ENCODE measurements at places on chromosomes 3 and 15.
A peak's percentile ranks its signal among the peaks of the same experiment; 100 is the strongest.

DNA sequence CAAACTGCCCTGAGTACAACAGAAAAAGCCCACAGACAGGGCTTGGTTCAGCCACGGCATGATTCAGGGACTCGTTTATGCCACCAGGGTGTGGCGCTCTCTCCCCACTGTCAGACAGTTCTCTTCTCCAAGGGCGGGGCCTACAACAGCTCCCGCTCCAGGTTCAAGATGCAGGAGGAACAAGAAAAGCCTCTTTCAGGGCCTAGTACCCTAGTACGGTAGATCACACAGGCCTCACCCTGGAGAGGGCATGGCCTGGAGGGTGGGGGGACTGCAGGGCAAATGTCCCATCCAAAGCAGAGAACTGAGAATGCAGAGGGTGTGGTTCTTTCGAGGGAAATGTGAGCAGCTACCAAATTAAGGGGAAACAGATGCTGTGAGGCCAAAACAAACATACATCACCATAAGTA is 12.0 kb downstream of the MESD start:
- no peak for DNase-seq

- no peak for DNase-seq
Observed at GRCh38 chr15:95953032-95953431, 377.5 kb upstream of the NR2F2 start.

DNA sequence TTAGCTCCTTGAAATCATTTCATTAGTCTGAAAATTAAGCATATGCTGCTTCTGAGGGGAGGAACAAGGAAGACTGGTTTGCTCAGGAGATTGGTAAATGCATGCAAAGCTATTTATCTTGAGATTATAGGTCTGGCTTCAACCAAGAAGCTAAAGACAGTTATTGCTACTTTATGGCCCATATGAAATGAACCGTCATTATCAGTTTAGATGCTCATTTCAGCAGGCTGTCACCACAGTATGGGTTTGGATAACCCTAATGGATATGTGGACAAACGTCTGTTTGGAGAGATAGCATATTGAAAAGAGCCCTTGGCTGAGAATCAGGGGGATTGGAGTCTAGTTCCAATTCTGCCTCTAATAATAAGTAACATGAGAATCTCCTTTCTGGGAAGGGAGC is 922.6 kb downstream of the TUSC7 start:
- no peak for DNase-seq

GRCh38 chr15:89377024-89377841 is 42.6 kb upstream of the POLG start:
- no peak for DNase-seq

- DNase-seq, result no peak
Observed at GRCh38 chr3:53346514-53346913, 829 bp downstream of the DCP1A start.

DNA sequence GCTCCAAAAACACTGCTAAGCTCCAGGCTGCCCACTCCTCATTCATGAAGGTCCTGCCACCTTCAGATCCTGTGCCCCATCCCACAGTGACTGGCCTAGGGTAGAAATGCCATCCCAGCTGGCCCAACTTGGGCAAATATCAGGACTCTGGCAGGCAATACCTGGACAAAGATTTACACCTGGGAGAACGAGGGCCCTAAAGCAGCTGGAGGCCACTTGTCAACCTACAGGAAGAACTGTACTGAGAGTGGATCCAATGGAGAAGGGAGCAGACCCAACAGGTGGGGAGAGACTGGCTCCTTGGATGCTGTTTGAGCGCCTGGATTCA is 57.1 kb upstream of the GATA2 start:
- DNase-seq, result no peak

DNA sequence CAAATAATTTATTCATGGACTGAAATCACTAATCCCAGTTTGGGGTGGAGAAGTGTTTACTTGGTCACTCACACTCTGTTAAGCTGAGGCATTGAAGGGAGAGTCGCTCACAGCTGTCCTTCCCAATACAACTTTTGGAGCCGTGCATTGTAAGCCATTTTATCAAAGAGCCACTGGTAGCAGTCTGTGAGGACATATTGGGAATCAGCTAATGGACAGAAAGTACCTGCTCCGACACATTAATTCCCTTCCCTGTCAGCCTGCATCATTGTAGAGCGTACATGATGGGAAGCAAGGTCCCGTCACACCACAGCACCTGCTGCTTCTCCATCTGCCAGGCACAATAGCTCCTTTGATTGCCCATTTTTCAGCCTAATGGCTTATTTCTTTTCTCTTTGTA is 643.2 kb downstream of the SQOR start:
- DNase-seq, result no peak

- DNase-seq, result no peak
Observed at GRCh38 chr15:58383876-58384275, 47.9 kb upstream of the LIPC start.

DNA sequence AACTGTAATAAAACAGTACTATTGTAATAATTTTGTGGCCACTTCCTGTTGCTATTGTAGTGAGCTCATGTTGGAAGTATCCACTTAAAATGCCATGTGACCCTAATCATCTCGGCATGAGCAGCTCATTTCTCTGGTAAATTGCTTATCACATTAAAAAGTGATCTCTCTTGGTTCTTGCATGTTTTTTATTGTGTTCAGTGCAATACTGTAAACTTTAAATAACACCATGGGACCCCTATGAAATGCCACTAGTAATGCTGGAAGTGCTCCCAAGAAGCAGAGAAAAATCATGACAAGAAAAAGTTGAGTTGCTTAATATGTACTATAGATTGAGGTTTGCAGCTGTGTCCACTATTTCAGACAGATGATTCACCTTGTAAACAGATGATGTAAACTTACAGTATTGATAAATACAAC is 45.6 kb downstream of the NMD3 start:
- DNase-seq, result no peak

DNA sequence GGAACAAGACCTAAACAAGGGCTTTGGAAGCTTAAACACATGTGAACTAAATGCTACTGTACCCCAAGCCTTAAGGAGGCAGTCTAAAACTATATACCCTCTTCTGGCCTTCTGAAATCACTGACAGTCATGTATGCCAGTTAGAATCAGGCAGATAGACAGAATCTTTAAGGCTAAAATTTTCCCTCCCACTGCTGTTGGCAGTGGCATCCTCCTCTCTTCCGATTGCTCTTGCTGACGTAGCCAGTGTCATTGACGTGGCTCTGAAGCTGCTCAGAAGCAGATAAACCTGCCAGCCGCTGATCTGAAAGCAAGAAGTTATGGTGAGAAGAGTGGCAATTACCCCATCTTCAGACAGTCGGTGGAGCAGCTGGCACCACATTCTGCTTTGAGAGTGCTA is 3.3 kb downstream of the RYR3 start:
- DNase-seq, result no peak

- DNase-seq, result no peak
Observed at GRCh38 chr15:29822684-29823459, 604 bp upstream of the TJP1 start.

GRCh38 chr3:130539005-130539404 is 22.0 kb downstream of the COL6A6 start:
- no peak for DNase-seq

DNA sequence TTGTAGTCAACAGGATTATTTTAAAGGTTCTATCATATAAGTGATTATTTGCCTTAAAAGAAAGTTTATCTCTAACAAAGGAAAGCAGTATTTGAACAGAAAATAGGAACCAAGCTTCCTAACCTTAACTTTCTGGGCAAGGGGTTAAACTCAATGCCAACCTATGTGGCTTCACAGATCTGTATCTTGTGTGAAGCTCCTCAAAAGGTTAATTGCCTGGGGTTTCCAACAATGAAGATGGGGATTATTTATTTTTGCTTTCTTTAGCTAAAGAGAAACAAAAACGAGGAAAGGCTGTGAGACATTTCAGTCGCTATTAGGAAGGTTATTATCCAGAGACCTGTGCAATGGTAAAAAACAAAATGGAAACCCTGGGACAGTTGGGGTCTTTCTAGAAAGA is 1.1 kb upstream of the WDR82 start:
- DNase-seq, result no peak

DNA sequence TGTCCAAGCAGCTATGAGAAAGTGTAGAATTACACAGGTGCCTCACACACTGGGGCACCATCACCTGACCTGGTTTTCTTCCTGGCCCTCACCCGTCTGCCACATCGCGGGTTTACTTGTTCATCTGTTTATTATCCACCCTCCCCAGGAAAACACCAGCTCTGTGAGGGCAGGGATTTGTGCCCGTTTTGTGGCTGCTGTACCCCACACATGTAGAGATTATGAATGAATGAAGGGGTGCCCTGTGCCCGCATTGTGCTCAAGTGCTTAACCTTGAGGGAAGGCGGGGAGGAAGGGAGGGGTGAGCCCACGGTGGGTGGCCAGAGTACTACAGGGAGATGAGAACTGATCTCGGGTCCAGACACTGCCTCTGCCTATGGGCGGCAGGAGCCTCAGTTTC is 108.4 kb downstream of the WNT7A start:
- DNase-seq, result no peak

- DNase-seq, result no peak
Observed at GRCh38 chr3:13017361-13018042, 55.7 kb downstream of the IQSEC1 start.

DNA sequence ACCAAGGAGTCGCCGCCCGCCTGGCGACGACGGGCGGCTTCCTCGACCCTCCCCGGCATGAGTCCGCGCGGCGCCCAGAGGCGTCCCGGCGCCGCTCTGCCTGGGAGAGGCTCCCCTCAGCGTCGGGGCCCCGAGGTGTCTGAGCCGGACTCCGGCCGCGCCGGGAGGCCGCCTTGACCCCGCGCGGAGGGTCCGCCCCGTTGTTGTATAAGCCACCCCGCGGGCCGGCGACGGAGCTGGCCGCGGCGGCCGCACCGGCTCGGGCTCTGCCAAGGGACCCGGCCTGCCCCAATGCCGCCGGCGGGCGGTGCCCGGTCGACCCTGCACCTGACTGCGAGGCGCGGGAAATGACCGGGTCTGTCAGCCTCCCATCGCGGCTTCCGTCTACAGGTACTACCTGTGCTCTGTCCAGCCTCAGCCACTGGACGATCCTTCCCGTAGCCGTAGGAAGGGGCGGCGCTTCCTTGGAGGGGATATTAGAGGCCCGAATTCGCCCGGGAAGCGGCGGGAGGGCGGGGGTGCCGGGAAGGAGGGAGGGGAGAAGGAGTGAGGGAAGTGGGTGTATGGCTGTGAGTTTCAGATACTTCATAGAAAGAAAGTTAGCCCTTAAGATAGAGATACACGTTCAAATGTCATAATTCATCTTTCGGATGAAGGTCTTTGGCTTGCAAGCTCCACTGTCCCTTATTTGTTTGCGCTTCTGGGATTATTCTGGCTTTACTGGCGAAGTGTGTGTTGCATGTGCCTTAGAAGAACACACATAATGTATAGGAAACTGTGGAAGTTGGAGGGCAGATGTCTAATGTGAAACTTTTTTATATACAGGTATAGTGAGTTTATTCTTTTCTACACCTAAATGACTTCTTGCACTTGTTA is 620 bp downstream of the ABHD5 start:
- DNase-seq, result peak; percentile 20

GRCh38 chr3:16410659-16411058 is 102.8 kb downstream of the RFTN1 start:
- no peak for DNase-seq

DNA sequence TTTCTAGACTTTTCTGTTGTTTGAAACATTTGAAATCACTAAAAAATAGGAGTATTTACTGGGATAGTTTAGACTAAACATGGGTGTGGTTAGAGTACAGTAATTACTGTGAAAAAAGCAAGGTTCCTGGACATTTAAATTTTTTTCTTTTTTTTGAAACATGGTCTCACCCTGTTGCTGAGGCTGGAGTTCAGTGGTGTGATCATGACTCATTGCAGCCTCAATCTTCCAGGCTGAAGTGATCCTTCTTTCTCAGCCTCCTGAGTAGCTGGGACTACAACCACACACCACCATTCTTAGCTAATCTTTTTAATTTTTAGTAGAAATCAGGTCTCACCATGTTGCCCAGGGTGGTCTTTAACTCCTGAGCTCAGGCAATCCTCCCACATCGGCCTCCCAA is 20.4 kb upstream of the CELF6 start:
- no peak for DNase-seq

DNA sequence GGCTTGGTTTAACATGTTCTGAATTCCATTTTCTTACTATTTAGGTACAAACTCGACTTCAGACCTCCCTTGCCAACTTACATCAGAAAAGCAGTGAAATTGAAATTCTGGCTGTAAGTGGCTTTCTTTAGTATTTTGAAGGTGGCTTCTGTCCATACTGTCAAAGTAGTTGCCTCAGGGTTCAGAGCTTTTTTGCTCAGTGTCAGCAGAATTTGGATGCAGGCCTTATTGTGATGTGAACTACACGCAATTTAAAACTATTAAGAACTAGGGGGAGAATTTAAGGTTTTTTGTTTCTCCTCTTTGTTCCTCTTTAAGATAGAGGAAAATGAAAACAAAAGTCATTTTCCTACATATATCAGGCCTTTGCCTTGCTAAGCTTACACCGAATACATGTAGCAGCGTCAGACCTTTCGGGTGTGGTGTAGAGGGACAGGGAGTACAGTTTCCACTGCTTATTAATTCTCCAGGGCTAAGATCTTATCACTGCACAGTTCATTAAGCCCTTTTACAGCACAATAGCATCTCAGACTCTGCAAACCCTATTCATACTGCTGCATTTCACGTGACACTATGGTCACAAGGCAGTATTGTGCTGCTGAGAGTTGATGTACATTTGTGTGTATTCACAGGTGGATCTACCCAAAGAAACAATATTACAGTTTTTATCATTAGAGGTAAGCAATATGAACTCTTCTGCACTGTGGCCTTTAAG is 6.7 kb downstream of the SRP14 start:
- DNase-seq, result no peak

DNA sequence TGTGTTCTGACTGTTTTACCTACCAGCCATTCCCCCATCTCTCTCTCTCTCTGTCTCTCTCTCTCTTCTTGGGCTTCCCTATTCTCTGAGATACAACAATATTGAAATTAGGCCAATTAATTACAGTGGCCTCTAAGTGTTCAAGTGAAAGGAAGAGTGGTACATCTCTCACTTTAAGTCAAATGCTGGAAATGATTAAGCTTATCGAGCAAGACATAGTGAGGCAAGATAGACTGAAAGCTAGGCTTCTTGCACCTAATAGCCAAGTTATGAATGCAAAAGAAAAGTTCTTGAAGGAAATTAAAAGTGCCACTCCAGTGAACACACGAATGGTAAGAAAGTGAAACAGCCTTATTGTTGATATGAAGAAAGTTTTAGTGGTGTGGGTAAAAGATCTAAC is 21.3 kb downstream of the SNRK start:
- DNase-seq, result no peak

DNA sequence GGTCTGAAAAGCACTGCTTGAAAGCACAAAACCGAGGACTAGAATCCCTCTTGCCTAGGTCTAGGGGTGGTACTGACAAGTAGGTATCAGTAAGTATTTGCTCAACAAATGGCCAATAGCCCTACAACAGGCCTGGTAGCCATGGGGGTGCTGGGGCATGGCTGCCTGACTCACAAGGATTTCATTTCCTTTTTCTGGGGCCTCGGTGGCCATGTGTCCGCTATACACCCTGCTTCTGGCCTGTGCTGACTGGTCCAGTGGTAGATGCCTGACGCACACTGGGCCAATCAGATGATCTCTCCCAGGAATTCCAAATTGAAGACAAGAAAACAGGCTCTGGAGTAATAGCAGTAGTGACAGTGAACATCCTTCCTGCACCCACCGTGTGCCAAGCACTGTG is 29.4 kb downstream of the MELTF start:
- DNase-seq, result no peak

GRCh38 chr3:185606196-185606595 is 20.1 kb downstream of the SENP2 start:
- DNase-seq, result no peak

Measured in effector memory CD4-positive, alpha-beta T cell (primary cell).